ENCODE measurements at places on chromosomes 12 and 14.
A peak's percentile ranks its signal among the peaks of the same experiment; 100 is the strongest.

DNA sequence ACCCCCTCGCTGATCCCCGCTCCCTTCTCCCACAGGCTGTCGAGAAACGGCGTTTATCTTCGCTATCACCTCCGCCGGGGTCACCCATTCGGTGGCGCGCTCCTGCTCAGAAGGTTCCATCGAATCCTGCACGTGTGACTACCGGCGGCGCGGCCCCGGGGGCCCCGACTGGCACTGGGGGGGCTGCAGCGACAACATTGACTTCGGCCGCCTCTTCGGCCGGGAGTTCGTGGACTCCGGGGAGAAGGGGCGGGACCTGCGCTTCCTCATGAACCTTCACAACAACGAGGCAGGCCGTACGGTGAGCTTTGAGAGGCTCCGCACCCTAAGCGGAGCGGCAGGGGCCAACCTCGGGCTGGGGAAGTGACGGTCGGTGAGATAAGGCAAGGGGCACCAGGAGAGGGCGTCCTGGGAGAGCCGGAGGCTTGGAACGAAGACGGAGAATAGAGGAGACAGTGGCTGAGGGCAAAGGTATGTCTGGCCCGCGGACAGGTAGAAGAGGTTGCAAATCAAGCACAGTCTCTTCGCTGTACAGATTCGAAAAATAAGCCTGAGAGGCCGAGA, 2.3 kb downstream of the WNT1 start:
- peak; percentile 23 for DNase-seq

DNA sequence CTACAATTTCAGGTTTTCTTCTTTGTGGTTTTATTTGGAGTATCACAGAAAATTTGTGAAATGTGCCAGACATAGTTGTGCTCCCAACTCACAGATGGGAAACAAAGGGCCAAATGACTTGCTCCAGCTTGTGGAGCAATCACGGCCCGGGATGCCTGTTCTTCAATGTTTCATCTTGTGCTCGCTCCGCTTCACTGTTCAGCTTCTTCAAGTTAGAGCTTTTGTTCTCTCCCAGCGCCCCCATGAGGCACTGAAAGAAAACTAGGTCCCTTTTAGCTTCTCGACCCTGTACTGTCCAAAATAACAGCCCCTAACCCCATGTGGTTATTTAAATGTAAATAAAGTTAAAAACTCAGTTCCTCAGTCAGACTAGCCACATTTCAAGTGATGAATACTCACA, 187.9 kb upstream of the STXBP6 start:
- DNase-seq = peak; percentile 3

DNA sequence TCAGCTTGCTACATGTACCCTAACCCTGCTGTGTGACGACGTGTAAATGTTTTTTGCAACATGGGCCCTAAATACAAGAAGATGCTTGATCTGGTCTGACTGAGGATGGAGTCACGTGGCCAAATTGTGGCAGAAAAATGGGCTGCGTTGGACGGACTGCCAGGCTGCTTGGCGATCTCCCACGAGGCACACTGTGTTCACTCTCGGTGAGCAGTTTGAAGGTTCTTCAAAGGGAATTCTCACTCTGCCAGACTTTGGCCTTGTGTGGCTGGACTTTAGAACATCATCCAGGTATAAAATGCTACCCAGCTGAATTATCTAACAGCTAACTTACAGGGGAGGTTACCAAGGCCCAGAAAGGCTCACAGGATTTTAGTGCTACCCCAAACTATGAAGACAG, 85.1 kb downstream of the KDM2B start:
- no peak for DNase-seq

GRCh38 chr12:41460906-41461305, 272.8 kb downstream of the PDZRN4 start:
- DNase-seq = no peak

DNA sequence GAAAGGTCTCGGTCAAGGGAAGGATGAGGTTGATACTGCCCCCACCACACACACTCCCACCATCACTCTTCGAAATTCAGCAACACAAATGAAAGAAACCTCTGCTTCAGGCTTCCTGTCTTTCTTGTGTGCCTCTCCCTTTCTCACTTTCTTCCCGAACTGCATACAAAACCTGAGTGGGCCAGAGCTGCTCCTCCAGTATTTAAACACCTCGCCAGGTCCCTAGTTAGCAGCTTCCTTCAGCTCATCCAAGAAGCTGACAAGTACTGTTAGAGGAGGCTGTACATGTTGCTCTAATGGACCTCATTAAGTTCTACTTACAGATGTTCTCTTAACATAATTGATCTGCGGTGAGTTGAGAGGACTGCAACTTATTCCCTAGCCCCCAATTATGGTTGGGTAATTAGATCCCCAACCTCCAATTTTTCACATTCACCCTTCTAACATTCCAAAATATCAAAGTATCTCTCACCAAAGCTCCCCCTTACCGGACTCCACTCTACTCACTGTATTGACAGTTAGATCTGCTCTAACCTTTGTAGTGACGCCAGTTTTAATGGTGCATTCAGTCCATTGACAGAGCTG, 4.1 kb upstream of the LMO3 start:
- no peak for DNase-seq

- no peak for DNase-seq
Observed at GRCh38 chr12:106417926-106418910, 60.7 kb downstream of the POLR3B start.

DNA sequence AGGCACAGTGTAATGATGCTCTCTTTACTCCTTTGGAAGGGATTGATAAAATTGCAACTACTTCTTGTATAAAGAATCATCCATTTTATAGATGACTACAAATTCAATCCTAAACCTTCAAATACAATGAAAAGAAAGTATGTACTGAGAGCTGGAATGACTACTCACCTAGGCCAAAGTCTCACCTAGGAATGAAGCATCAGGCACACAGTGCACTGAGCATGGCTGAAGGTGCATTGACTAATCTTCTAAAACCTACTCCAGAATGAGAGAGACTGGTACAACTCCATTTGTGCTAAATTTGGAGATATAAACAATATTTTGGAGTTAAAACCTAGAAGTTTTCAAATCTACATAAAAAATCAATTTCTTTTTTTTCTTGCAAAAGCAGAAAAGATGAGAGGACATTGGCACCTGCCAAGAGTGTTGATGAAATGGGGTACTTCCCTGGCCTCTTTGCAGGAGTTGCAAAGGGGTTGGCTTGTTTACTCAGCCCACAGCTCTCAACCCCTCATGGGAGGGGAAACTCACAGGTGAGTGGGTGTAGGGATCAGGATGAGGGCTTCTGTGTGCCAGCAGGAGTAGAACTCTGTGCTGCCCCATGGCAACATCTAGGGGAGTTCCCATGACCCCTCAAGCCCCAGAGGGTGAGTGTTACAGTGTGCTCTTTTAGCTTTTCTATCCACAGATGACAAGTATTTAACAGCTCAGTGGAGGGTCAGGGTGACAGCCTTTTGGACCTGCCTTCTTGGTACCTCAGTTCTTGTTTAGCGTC, 31.3 kb downstream of the CLECL1 start:
- DNase-seq = no peak

DNA sequence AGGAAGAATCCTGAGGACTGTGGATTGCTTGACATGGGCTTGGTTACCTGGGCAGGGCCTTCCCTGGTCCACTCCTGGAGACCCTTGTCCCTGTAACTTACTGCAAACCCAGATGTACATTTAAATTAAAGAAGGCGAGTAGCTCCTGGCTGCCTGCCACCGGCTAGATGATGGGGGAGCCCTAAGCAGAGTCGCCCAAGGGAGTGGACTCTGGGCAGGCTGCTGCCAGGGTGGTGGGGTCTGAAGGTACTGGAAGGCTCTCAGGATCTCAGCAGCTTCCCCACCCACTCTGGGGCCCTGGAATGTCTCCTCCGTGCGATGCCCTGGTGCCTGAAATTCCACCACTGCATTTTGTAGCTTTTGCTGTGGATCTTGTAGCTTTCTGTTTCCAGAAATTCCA, 74.7 kb downstream of the FBXL14 start:
- DNase-seq = no peak

DNA sequence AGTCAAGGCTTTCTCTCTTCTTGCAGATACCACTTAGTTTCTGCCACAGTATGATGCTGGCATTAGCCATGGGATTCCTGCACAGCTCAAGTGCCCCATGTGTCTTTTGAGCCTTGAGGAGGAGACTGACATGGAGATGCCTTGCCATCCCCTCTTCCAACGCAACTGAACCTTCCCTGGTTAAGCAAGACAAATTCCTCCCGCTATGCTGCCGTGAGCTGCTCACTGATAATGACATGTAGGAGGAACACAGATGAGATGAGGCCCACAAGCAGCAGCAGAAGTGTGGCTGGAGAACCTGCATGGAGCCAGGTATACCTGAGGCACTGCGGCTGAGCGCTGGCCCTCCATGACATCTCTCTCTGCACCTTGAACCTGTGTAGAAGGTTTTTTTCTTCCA, 15.4 kb upstream of the PPP1R1A start:
- no peak for DNase-seq

DNA sequence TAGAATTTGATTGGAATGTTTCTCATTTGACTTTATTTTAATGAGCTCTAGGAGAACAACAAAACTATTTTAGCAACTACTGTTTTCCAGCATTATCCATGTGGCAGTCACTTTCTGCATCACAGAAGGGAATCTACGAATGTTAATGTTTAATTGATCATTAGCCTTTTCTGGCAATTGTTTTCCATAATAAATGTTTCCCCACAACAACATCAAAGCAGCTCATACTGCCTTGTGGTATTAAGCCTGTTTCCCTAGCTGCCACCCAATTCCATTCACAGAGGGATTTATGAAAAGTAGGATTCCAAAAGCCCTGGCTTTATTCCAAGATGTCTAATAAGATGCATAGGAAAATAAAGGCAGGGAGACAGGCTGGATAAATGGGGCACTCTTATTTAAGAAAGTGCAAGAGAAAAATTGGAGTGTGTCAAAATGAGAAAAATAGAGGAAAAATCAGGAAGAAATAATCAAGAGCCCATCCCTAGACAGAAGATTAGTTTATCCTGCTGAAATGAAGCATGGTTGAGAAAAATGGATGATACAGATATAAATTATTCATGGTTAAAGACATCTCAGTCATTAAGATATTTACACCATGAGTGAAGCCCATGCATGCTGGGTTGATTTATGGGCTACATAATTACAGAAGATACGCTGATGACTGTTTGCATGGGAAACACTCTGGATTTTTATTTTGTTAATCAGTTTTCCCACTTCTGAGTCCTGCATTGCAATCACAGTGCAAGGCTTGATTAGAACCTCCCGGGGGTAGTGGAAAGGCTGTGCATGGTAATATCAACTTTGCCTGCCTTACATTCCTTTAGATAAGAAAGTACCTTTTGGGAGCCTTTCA, 180.3 kb downstream of the HELB start:
- no peak for DNase-seq

GRCh38 chr12:114684098-114684869, at the start of gene TBX3:
TBX3 (minus strand) TSS chr12:114684175; CDS start chr12:114683200, 975 bp downstream.
- DNase-seq = peak; percentile 46

DNA sequence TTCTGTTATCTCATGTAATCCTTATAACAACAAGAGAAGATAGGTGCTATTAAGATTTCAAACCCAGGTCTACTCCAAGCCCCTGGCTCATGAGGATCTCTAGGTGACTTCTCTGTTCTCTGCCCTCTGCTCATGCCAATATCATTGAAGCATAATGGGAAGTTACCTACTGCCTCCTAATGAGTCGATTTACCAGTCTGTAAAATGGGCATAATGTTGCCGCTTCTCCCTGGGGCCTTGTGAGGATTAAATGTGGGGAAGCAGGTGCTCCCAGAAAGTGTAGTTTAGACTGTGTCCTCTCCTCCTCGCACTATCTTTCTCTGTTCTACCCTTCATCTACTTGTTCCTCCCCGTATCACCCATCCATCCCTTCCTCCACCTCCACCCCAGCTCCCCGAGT, 169.2 kb upstream of the LHX5 start:
- no peak for DNase-seq

DNA sequence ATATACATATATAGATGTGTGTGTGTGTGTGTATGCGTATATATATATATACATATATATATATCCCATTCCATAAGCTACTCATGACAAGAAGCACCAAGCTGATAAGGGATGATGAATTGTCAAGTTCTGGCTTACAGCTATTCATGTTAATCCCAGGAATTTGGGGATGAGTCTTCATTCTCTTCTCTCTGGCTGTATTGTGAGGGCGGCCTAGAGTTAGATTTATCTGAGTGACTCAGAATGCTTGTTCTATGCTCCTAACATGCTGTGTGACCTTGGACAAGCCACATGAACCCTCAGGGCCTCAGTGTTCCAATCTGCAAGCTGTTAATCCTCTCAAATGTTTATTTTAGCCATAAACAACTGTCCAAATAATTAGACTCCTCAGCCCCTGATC, 749.0 kb downstream of the MED13L start:
- no peak for DNase-seq

DNA sequence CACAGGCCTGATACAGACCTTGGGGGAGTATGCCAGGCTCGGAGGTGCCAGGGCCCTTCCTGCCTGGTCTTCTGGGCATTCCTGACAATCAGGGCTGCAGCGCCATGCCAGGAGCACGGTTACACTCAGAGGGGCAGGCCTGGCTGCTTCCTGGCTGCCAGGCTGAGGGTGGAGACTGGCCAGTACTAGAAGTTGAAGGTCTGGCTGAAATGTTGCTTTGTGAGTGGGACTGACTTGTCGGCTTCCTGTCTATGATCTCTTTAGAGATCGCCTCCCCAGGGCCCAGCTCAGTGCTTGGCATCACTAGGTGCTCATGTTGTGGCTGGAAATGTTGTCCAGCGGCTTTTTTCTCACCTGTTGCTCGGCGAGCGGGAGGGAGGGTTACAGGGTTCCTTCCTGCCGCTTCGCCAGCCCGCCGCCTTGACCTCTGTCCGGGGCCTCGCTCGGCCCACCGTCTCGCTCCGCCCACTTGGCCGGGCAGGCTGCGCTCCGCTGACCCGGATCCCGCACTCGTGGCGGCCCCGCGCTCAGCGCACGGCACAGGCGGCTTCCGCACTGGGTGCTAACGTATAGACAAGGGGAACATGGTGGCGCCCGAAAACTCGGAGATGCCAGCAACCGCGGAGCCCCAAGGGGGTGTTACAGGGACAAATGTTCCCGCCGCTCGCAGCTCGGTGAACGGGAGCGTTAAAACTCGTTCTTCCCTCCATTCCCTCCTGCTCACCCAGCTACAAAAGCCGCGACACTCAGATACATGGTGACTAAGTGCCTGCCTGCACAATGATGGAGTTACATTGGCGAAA, 32.6 kb downstream of the PAPLN start:
- DNase-seq = peak; percentile 26

GRCh38 chr14:54683882-54684794, 117.2 kb downstream of the SAMD4A start:
- DNase-seq = no peak

DNA sequence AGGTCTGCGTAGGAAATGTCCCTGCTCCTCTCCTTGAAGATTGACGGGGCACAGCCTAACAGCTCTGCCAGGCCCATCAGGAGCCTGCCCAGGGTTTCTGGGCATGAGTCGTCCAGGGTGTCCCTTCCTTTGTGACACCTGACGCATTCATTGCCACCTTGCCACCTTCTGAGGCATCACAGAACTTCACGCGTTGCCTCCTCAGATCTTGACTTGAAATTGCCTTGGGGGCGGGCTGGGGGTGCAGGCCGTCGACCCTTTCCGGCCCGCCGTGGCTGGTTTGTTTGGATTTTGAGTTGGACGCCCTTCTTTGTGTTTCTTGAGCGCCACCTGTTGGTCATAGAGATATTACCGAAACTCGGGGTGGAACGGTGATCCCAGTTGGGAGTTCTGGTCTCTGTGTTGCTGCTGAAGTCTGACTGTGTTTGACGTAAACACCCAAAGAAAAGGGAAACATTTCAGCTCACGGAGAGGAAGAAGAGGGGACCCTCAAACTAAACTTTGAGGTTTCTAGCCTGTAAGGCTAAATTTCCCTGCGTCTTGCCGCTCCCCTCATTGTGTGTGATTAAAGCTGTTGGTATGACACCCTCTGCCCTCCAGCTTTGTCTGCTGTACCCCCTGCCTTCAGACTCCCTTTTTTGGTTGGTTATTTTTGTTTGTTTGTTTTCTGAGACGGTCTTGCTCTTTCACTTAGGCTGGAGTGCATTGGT, 44.6 kb downstream of the MLXIP start:
- peak; percentile 71 for DNase-seq

Measured in erythroblast (primary cell).